ENCODE measurements at places on chromosomes 16 and 17.

DNA sequence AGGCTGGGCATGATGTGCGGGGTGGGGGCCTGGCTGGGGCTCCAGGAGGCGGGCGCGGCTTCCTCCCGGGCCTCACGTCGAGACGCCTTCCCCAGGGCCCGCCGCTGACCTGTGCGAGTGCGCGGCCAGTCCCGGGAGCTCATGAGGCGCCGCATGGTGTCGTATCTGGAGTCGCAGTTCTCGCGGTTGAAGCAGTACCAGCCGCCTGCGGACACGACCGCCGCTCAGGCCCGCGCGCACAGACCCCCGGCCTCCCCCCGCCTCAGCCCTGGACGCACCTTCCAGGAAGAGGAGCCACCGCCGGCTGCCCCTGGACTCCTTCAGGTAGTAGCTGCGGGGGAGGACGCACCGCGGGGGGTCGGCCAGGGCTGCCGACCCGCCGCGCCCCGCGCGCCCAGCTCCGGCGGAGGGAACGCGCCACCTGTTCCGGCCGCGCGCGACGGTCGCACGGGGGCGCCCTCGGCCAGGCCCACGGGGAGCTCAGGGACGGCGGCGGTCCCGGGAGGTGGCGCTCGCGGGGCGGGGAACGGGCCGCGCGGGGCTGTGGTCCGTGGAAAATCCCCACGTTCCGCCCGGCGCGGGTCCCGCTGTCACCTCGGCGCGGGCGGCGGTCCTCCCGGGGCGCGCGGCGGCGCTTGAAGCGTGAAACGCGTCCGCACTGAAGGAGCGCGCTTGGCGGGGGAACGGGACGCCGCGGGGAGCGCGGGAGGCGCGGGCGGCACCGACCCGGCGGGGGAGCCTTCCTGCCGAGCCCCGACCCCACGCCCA lies 1.4 kb downstream of the NOTUM start:
- peak; percentile 75 for DNase-seq

- no peak for DNase-seq
Observed at GRCh38 chr17:27418366-27418615, 38.0 kb upstream of the KSR1 start.

DNA sequence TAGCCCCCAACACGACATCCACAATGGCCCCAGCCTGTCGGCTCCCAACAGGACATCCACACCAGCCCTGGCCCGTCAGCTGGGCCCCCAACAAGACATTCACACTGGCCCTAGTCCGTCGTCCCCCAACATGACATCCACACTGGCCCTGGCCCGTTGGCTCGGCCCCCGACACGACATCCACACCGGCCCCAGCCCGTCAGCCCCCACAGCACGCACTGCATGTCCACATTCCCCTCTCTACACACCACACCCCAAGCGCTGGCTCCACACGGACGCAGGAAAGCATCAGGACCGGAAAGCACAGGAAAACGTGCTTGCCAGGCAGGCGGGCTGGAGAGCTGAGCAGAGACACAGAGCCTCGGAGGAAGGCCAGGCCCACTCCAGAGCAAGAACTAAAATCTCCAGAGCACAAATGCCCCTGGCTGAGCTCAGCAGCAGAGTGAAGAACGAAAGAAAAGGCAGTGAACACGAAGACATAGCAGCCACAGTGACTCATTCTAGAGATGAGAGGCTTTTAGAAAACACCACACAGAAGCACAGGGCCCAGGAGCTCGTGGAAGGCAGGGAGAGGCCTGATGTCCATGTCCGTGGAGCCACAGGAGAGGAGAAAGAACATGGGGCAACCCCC lies 50.6 kb downstream of the LMF1 start:
- DNase-seq, result no peak

DNA sequence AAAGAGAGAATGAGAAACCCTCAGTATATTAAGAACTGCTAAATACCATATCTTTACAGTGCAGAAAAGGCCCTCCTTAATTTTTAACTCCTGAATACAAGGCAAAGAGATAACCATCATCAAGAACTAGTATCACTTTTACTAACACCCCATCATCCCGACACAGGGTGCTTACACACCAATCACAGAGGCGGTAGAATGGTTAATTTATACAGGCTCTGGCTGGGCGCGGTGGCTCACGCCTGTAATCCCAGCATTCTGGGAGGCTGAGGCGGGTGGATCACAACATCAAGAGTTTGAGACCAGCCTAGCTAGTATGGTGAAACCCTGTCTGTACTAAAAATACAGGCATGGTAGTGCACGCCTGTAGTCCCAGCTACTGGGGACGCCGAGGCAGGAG lies 4.2 kb downstream of the PSMD12 start:
- no peak for DNase-seq

DNA sequence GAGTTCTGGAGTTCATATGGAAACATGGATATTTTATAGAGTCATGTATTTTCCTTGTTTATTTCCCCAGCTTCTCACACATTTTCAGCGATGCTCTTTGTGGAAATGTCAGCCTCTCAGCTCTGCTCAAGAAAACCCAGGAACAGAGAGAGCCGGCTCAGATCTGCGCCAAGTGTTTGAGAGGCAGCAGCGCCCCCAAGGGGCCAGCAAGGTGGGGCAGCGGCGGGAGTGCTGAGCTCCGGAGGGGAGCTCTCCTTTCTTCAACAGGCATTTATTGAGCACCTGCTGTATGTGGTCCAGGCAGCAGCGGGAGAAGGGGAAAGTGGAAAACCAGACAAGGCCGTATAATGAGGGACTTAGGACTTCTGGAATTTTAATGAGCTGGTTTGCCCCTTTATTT lies 421.1 kb upstream of the C16orf82 start:
- peak; percentile 50 for DNase-seq

- no peak for DNase-seq
Observed at GRCh38 chr17:7380321-7380720, 568 bp upstream of the TNK1 start.

DNA sequence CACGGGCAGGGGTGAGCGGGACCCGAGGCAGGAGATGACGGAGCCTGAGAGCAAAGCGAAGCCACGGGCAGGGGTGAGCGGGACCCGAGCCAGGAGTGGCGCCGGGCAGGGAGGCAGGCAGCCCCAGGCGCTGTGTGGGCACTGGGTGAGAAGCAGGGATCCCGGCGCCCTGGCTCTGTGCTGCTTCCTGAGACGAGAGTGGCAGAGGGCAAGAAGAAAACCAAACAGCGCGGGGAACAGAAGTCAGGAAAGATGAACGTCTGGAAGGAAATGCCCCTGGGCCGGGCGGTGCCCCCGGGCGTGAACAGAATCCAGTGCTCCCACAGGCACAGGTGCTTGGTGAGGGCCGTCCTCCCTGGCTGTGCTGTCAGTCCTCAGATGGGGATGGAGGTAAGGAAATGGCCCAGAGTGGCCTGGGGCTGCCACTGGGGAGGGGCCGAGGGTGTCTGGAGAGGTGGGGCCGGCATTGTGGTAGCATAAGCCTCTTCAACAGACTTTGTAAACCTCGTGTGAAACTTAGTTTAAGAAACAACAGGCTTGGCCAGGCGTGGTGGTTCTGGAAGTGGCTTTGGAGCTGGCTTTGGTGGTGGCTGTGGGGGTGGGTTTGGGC lies 9.8 kb downstream of the ASPSCR1 start:
- no peak for DNase-seq

DNA sequence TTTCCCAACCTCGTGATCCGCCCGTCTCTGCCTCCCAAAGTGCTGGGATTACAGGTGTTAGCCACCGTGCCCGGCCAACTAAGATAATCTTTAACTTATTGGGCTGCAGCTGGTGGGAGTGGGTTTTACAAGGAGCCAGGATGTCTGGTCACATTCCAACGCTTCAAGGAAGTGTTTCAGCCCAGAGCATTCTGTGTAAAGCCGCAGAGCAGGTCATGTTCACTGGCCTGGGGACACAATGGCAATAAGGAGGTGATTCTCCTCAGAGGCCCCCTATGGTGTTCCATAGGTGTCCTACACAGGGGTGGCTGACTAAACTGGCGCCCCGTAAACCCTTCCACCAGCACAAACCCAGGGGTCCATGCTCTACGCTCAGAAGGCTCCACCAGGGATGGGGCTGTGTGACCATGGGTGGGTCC lies 1.2 kb downstream of the QPRT start:
- DNase-seq, result no peak

- DNase-seq, result no peak
Observed at GRCh38 chr16:86984991-86985647, 332.1 kb downstream of the C16orf95 start.

- DNase-seq, result no peak
Observed at GRCh38 chr17:30211371-30211770, 24.1 kb downstream of the SLC6A4 start.

DNA sequence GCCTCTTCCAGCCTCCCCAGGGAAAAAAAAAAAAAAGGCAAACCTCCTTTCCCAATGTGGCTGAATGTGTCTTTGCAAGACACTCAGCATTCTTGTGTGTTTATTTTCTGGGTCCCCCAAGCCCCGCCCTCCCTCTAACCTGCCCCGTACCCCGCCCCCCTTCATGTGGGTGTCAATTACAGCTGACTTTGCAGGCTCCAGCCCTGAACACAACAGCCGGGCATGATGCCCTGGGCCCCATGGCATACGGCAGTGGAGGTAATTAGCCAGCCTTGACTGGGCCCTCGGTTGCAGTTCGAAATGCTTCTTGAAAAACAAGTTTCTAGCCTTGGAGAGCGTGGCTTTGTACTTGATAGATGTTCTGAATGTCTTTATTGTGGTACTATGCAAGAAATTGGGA lies 354.7 kb upstream of the RBFOX1 start:
- no peak for DNase-seq

- no peak for DNase-seq
Observed at GRCh38 chr16:29775742-29776408, 2.2 kb upstream of the ZG16 start.

DNA sequence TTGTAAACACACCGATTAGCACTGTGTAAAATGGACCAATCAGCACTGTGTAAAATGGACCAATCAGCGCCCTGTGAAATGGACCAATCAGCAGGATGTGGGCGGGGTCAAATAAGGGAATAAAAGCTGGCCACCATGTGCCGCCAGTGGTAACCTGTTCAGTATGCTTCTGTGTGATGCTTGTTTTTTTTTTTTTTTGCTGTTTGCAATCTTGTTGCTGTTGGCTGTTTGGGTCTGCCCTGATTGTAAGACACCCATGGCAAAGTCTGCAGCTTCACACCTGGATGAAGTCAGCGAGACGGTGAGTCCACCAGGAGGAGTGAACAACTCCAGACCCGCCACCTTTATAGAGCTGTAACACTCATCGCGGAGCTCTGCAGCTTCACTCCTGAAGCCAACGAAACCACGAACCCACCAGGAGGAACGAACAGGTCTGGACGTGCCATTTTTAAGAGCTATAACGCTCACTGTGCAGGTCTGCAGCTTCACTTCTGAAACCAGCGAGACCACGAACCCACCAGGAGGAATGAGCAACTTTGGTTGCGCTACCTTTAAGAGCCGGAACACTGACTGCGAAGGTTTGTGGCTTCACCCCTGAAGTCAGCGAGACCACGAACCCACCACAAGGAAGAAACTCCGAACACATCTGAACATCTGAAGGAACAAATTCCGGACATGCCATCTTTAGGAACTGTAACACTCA lies 85.0 kb upstream of the MED9 start:
- peak; percentile 40 for DNase-seq
